Muscle of back (tissue), 13 donors: ENCODE measurements at places on chromosomes 7 and 10. TPM values are rescaled to one million over a fixed set of nuclear protein-coding genes. Genes with fewer than 3 reads are reported as not detected.

GRCh38 chr7:114439581-114439980, 25.0 kb downstream of the FOXP2 start:
- no peak for DNase-seq

DNA sequence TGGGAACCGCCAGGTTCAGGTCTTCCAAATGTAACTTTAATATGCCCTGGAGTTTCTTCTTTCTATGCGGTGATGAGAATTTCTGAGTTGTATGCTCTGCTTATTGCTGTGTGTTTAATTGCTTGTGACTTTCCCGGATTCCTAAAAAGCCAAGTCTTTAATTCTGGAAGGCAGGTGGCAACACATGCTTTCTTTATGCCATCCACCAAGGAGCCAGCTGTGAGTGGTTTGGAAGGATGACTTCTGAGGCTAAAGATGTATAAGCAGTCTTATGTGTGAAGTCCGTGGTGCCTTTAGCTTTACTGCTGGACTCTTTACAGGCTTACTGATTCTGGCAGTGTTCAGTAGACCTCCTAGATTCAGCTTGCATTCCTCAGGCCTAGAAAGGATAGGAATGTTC, 3.1 kb downstream of the SDK1 start:
- no peak for DNase-seq

The MMP21 gene
- polyA plus RNA-seq: 0.16 TPM

DNA sequence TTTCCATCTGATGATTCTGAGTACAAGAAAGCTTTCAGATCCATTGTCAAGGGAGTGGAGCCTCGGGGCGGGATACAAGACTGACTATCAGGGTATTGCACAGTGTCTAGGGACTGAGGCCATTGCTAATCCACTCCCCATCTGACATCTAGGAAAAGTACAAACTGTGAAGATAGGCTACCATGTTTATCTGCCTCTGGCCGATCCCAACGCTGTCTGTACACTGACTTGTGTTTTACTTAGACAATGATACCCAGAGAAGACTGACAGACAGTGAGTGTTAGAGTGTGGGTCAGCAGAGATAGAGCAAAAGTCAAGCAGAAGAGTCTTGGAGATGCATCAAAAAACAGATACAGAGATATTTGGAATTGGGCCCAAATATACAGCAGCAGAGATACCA, 3.1 kb upstream of the SLC13A4 start:
- DNase-seq: no peak

DNA sequence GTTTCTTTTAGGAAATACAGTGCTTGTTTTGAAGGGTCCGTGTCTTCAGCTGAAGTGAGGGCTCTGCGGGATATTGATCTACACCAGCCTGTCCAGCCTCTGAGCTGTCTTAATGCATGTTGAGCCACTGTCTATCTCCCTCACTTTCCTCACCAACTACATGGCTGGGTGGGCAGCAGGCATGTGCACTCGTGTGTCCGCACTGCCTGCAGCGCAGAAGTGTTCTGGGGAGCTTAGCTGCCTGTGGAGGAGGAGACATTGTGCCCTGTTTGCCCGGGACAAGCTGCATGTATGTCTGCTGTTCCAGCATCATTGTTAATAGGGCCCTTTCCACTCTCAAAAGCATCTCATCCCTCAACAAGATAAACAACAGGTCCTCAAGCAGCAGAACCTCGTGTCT, 133.1 kb upstream of the EEPD1 start:
- DNase-seq: no peak

- DNase-seq: no peak
Measured at GRCh38 chr10:13681095-13681494, 94.3 kb downstream of the PRPF18 start.

- no peak for DNase-seq
Measured at GRCh38 chr10:123229927-123230630, 75.9 kb downstream of the BUB3 start.

DNA sequence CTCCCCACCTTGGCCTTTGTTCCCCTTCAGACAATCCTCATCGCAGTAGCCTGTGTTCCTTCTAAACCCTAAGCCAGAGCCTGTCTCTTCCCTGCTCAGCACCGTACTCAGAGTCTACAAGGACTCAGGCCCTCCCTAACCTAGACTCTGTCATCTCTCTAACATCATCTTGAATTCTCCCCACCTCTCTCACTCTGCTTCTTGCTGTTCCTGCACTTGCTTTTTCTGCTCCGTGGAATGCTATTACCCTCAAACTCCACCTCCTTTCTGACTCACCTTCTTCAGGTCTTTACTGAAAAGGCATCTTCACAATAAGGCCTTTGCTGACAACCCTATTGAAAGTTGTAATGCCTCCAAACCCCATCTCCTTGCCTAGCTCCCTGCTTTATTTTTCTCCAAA, 141.0 kb downstream of the DKK1 start:
- DNase-seq: no peak

DNA sequence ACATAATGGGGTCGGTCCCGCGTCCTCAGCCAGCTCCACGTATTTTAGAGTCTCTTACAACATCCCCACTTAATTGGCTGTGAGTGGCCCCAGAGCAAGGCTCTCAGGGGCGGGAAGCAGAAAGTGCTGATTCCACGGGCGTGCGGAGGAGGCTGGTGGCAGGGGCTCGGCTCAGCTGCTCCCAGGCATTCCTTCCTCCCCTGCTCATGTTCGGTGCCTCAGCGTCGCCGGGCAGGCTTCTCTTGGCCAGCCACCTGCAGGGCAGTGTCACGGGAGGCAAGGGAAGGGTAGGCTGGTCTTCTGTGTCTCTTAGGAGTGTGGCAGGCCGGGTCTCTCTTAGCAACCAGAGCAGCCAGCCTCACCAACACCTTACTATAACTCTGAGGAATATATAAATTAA, 33.8 kb downstream of the IL15RA start:
- peak; percentile 36 for DNase-seq

- DNase-seq: no peak
Measured at GRCh38 chr10:125911145-125911544, 14.8 kb downstream of the FANK1 start.

The TRIM50 gene
- polyA plus RNA-seq: 0.19 TPM

DNA sequence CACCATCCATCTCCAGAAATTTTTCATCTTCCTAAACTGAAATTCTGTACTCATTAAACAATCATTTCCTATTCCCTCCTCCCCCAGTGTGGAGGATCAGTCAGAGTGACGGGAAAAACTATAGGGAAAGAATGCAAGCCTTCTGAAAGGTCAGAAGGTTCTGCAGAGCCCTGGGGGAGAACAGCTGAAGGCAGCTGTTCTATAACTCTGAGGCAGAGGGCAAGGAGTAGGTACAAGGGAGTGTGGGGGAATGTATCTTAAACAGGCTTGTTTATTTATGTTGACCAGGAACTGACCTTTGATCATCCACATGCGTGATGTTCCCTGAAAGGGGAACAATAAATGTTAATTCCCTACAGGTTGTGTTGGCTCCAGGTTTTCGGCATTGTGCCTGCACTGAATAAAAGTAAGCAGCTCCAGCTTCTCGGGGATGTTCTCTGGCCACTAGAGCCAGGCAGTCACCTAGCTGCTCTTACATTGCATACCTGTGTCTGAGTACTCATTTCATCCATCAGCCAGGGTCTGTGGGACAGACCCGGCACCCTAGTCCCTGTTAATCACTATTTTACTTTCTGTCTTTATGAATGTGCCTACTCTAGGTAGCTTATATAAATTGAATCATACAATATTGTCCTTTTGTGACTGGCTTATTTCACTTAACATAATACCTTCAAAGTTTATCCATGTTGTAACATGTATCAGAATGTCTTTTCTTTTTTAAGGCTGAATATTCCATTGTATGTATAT, 5.8 kb downstream of the IFIT1 start:
- peak; percentile 70 for DNase-seq

DNA sequence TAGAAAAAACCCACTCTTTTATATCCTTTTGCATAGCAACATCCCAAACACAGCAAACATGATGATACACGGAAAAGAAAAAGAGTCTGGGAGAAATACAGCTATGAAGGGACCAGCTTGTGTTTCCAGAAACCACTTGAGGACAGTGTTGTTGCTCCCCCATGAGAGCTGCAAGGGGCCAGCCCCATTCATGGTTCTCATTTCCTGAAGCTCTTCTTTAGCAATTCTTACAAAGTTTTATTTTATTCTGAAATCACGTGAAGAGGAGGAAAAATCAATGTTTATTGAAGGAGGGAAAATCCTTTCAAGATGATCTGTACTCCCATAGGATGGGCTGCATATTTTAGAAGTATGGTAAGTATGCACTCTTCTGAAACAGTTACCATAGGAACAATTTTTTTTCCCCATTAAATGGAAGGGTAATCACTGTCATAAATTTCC, 17.5 kb upstream of the PRTFDC1 start:
- peak; percentile 77 for DNase-seq

- DNase-seq: no peak
Measured at GRCh38 chr7:3710531-3710930, 409.5 kb downstream of the SDK1 start.

- DNase-seq: no peak
Measured at GRCh38 chr7:18555120-18555519, 59.6 kb downstream of the HDAC9 start.

DNA sequence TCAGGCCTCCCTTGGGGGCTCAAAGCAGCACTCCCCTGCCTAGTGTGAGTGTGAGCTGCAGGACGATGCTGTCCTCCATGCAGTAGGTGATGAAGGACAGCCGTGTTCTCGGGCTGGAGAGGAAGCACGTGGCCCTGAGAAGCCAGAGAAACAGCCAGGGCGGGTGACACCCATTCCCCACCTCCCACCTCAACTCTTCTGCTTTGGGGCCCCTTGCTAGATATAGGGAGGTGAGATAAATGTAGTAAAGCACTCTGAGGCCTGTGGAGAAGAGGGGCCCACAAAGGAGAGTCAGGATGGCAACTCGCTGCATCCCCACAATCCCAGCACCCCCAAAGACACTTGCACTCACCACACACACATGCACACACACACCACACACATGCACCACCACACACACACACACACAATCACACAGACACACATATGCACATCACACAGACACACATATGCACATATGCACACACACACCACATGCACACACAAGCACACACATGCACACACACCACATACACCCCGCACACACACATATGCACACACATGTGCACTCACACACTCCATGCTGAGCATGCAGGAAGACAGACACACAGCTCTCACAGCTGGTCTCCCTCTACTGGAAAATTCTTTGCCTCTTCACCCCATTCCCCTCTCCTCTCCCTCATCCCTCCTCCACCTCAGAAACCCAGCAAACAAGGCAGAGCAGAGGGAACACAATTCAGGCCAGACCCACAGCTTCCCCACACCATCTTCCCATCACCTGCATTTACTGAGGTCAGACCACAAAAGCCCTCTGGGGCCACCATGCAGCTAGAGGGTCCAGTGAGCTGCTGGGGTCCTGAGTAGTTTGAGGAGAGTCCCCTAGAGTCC, 30.5 kb downstream of the ANXA8 start:
- DNase-seq: no peak

- DNase-seq: no peak
Measured at GRCh38 chr10:13741438-13741837, 154.7 kb downstream of the PRPF18 start.

- peak; percentile 53 for DNase-seq
Measured at GRCh38 chr7:107960272-107960671, 42.7 kb downstream of the LAMB1 start.

The IDI2 gene
- not detected for polyA plus RNA-seq
